ENCODE measurements at places on chromosomes 2 and 18.

DNA sequence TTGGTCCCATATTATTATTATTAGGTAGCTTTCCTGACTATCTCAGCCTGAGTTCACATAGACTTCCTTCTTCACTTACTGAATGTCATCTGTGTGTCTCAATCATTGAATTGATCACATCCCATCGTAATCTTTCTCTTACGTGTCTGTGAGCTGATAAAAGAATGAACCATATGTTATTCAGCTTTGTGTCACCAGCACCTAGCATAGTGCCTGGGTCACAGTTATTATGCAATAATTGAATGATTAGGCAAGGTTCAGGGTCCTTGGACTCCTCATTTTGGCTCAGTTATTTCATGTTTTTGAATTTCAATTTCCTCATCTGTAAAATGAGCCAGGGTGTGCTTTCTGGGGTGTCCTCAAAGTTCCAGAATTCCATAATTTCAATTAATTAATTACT lies 107.2 kb downstream of the ZEB2 start:
- DNase-seq, result no peak

DNA sequence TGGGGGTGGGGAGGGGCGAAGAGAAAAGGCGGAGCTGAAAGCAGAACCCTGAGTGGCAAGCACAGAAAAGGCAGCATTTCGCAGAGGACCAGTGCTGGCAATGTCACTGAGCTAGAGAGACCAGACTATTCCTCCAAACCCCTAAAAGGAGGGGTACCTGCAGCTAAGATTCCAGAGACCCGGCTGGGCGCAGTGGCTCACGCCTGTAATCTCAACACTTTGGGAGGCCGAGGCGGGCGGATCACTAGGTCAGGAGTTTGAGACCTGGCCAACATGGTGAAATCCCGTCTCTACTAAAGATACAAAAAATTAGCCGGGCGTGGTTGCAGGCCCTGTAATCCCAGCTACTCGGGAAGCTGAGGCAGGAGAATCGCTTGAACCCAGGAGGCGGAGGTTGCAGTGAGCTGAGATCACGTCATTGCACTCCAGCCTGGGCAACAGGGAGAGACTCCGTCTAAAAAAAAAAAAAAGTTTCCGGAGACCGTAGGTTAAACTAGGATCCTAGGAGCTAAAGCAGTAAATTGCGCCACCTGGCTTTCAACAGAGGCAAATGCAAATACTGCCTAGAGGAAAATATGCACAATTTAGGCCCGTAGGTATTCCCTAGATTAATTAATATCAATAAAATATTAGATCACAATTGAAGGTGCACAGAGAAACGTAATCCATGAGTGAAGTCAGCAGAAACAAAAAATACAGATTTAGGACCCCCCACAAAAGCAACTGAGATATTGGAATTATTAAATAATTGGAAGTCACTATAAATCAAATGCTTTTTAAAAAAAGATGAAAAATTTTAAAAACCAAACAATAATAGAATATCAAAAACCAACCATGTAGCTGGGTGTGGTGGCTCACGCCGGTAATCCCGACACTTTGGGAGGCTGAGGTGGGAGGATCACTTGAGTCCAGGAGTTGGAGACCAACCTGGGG lies 4.9 kb downstream of the UCN start:
- DNase-seq, result no peak

GRCh38 chr2:169877398-169877797 lies 50.1 kb downstream of the UBR3 start:
- no peak for DNase-seq

GRCh38 chr18:58991167-58991798 lies 126.6 kb downstream of the ZNF532 start:
- DNase-seq, result no peak

DNA sequence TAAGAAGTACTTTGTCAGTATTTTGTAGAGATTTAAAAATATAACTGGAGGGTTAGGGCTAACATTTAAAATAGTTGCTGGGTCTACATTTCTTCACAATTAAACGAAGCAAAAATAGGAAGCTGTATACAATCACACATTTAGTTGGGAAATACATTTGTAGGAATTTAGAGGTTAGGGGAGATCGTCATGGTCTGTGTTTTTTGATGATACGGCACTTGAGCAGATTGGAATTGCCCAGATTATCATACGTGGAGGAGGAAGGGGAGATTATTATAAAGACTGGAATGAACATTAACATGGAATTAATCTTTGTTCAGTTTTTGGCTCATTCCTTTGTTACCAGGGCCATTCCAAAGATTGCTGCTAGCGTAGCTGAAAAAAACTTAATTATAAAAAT lies 84.6 kb downstream of the MTA3 start:
- DNase-seq, result no peak

DNA sequence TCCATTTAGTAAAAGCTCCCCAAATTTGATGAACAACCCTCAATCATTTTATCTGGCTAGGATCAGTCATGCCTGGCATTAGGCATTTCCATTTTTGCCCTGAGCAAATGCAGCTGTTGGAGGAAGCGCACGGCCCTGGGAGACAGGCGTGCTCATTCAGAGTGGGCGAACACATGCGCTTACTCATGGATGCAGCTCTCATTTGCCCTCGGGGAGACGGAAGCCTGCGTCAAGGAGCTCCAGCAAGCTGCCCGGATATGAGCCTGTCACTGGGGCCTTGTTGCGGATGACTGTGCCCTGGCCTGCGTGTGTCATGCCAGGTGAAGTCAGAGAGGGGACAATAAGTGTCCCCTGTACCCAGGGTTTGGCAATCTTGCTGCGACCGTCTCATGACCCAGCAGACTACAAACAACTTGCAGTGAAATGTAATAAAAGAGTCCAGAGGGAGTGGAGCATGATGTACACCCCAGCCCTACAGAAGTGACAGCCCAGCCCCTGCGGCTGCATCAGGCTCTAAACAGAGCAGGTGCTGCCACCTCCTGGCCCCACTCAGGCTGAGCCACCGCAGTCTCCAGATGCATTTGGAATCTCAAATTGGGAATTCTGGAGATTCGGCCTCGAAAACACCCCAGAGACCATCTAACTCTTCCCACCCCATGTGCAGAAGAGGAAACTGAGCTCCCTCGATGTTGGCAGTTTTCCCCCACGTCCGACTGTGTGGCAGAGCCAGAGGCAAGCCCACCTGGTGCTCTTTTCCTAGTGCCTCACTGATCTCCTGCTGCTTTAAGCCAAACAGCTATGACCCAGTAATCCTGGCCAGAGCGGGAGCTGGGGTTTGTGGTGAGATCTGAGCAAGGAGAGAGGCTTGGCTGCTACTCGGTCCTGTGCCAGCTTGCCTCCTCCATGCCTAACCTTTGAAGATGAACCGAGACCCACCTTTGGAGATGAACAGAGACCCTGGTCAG lies 105.0 kb upstream of the ALK start:
- DNase-seq, result no peak

DNA sequence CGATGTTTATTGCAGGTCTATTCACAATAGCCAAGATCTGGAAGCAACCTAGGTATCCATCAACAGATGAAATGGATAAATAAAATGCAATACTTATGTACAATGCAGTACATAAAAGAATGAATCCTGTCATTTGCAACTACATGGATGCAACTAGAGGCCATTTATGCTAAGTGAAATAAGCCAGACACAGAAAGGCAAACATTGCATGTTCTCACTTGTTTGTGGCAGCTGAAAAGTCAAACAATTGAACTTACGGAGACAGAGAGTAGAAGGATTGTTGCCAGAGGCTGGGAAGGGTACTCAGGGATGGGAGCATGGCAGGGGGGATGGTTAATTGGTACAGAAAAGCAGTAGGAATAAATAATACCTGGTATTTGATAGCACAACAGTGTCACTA lies 563.9 kb downstream of the TMX3 start:
- no peak for DNase-seq

DNA sequence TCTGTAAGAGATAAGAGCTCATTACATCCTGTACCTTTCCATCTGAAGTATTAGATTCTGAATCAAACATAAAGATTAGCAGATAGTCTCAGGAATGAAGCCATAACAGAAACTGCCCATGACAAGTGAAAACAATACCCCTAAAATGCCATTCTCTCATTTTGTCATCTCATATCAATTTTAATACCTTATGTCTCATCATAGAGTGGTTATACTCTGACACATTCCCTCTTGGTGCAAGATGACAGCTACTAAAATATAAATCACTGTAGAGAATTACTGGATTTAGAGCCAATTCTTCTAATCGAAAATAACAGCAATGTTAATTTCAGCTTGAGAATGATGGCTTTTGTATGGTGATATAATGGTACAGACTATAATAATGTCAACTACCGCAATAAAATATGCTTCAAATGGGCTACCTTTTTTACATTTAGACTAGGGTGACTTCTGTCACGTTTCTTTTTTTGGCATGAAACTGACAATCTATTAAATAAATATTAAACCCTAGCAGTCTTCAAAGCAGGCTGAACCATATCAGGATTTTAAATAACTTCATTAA lies 125.1 kb upstream of the ITGA4 start:
- DNase-seq, result no peak

GRCh38 chr2:169765523-169765922 lies 31.9 kb downstream of the KLHL23 start:
- DNase-seq, result no peak

DNA sequence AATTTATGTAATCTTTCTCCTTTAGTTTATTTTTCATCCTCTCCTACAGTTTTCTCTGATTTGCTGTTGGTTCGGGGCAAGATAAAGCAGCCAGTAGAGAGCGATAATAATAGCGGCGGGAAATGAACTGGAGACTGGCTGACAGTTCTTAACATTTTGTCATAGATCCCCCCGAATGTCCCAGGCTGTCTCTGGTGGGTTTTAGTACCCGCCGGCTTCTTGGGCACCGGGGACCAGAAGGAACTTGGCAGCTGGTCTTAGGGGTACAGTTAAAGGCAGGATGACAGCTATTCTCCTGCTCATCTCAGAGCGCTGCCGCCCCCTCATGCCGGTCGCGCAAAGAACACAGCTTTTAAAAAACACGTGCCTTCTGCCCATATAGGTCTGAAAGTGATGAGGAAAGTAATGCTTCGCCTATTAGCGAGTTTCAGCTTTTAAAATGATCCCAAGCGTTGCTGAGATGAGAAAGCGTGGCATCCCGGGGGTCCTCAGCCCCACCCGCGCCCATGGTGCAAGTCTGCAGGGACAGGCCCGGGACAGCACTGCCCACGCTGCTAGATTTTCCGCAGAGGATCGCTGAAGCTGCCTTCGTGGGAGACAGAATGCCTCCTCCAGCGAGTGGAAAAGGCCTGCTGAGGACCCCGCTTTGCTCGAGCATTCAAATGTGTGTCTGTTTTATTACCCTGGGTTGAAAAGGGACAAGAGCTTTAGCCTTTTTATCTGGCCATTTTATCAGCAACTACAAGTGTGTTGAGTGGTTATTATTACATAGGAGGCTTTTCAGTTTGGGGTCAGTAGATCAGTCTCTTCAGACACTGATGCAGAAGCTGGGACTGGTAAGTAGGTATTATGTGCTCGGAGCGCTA lies 3.8 kb downstream of the ONECUT2 start:
- no peak for DNase-seq

DNA sequence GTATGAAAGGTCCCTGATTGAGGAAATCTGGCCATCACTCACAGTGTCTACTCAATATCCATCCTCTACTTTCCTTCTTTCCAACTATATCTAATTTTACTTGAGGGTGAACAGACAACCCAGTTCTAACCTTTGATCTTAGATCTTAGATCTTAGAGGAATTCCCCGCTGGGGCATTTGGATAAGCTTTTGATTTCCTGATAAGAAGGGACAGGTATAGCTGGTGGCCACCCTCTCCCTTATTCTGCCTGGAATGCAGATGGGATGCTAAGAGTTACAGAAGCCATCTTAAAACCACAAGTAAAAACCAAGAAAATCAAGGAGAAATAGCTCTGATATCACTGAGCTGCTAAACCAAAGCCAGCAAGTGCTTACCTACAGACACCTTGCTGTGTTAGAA lies 77.2 kb upstream of the ACSL3 start:
- no peak for DNase-seq

DNA sequence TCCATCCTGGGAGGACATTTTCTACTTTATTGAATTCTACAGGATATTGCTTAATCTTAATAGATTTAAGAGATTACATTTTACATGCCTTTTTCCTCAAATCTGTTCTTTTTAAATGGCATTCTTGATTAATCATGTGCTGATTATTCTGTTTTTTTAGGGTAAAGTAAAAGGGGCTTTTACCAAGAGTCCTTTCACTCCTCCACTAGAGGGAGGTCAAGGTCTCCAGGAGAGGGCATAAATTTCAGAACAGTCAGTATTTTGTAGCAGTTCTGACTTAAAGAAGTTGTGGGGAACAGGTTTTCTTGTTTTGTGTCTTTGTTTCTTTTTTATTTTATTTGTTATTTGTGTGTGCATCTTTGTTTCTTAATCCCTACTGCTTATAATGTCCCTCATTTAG lies 25.4 kb downstream of the WDR75 start:
- DNase-seq, result no peak
